SK-N-SH treated with all-trans-retinoic acid at 6 μM for 48 hours (cell line): ENCODE measurements at places on chromosomes 5 and 9.

DNA sequence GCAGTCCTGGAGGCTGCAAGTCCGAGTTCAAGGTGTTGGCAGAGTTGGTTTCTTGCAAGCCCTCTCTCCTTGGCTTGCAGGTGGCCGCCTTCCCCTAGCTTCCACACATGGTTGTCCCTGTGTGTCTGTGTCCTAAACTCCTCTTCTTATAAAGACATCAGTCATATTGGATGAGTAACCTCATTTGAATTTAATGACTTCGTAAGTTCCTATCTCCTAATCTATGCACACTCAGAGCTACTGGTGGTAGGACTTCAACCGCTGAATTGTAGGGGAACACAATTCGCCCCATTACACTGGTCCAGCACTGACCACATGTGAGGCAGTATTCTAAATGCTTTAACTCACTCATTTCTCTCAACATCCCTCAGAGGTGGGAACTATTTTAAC lies 25.9 kb upstream of the ADAMTS2 start:
- ATAC-seq = no peak

DNA sequence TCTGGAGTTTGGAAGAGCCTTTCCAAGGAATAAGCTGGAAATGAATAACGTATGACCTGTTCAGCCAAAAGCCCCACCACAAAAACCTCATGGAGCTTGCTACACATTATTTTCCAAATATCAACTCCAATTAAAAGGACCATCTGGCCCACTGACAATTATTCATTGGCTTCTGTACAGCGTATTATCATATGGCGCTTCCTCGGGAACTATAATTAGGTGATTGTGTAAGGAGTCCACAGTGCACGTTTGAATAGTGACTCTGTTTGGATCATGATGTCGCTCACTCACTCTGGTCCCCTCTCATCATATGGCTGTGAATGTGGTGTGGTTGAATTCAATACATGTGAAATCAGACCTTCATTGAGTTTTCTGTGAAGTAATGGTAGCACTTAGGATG lies 52.1 kb downstream of the GDNF start:
- no peak for ATAC-seq

GRCh38 chr5:157502143-157502647 lies 42.2 kb downstream of the NIPAL4 start:
- ATAC-seq = no peak

- no peak for ATAC-seq
These were observed 2.0 kb downstream of the MZB1 start for GRCh38 chr5:139387611-139388197.

DNA sequence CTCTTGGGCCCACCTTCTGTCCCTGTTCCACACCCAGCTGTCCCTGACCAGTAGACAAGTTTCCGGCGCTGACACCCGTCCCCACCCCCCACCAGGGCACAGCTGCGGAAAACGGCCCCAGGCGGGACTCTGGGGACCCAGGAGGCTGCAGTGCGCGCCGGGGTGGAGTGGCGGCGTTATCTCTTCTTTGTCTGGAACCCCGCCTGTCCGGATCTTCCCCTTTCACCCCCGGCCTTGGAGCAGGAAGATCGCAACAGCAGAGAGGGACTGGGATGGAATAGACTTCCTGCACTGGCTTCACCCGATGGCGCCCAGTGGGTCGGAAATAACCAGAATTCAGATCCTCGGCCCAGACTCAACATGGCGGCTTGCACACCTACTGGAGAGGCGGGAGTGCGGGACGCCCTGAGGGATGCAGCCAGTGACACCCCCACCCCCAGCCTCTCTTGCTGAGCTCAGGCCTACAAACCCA lies 4.7 kb downstream of the PAX5 start:
- no peak for ATAC-seq

GRCh38 chr5:55021821-55022220 lies 2.2 kb upstream of the GZMK start:
- ATAC-seq = no peak

GRCh38 chr5:167902298-167902697 lies 389.1 kb upstream of the WWC1 start:
- ATAC-seq = no peak

DNA sequence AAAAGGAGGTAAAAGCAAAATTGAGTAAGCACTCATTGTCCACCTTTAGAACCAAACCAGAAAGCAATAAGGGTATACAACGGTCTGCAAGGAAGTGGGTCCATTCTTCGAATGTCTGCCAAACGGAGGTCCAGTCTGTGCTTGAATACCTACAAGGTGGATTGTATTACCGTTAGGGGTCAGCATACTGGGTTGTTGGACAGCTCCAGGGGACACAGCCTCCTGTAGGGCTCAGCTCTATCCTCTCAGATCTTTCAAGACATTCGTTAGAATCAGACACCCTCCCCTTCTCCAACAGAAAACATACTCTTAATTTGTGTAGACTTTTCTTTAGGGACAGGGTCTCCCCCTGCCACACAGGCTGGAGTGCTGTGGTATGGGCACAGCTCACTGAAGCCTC lies 5.5 kb downstream of the ASTN2 start:
- no peak for ATAC-seq

DNA sequence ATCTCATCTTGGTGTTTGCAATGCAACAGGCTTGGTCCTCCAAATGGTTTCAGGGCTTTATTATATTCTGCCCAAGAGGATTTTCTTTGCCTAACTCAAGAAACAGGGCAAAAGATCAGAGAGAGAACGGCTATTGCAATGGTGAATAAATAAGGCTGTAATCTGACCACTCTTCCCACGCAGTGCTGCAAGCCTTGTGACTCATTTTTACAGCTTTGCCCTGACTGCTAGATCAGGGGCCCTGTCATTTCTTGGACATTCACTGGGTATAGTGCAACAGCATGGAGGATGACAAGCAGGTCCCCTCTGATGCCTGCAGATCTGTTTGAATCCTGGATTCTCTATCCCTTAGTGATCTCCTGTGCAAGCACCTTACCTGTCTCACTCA lies 459.1 kb downstream of the EBF1 start:
- no peak for ATAC-seq

DNA sequence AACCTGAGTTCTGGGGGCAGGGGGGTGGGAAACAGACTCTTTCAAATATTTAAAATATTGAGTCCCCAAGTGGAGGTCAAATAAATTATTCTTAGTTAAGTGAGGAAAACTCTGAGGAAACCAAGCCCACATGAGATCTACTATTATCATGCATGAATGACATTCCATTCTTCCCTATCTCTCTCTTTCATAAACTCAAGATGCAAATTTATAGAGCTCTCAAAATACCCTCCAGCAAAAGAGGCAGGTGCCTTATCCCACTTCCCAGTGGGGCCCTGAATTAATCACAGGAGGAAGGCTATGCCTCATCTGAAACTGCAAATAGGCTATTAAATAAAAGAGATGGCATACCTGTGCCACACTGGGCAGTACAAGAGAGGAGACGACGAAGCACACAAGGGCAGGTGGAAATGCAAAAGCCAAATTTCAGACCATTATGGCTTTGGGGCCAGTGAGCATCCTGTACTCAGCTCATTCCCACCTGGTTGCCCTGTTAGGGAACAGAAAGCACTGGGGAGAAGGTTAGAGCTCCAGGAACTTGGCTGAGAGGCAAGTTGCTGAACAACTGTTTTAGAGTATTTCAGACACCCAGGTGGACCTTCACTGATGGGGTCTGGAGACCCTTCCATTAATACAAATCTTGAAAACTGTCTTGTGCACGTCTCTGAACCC lies 102.2 kb upstream of the EQTN start:
- ATAC-seq = no peak

- ATAC-seq = peak; percentile 51; the same call in 1 of the 3 replicates
These were observed 173.6 kb downstream of the GADD45G start for GRCh38 chr9:89778100-89779090.

DNA sequence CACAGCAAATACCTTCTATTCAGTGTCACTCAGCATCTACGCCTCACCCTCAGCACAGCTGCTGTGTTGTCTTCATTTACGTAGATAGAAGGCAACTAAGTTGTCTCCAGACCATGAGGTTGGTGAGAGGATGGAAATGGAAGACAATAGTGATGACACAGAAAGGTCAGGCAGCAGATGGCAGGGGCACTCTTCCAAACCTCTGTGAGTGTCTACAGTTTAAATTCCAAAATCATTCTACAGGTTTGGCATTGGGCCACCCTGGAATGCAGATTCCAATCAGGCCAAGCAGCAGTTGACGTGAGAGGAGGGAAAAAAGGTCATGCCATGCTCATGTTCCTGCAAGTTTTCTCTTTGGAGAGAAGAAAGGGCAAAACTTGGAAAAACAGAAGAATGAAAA lies 68.7 kb upstream of the ADAMTSL1 start:
- ATAC-seq = peak; percentile 82

DNA sequence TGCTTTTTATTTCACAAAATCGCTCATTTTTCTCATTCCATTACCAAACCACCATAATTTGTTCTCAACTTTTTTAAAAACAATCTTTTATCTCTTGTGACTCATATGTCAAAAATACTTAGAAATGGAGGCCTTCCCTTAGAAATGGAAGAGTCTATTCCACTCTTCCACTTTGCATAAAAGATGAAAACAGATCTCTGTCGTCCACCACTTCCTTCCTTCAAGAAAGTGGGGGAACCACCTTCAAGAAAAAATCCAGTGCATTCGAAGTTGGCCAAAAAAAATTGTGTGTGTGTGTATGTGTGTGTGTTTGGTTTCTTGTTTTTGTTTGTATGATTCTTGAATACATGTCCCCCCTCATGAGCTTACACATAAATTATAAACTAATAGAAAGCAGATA lies 628.8 kb upstream of the DMAC1 start:
- ATAC-seq = no peak

DNA sequence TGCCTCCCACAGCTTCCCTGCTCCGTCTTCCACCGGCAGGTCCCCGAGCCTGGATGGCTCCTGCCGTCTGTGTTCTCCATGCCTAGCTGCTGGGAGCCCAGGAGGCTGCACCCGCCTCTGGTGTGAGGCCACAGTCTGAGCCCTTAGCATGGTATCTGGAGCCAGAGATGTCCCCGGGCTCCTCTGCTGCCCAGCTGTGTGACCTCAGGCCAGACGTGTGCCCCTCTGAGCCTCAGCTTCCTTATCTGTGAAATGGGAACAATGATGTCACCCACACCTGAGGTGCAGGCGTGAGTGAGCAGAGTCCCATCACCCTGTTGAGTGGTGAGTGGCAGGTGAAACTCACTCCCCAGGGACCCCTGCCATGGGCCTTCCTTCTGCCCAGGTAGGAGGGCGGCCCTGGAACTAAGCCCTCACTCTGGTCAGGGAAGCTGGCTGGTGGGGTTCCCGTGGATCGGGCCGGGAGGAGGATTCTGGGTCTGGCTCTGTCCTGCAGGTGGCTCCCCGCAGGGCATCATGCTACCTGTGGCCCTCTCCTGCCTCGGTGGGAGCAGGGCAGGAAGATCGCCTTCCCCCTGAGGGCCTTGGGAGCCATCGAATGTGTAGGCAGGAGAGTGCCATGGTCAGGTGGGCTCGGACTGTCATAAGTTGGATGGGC lies 239.0 kb downstream of the PBX3 start:
- ATAC-seq = no peak

GRCh38 chr5:180491496-180491895 lies 2.7 kb upstream of the CNOT6 start:
- ATAC-seq = no peak

DNA sequence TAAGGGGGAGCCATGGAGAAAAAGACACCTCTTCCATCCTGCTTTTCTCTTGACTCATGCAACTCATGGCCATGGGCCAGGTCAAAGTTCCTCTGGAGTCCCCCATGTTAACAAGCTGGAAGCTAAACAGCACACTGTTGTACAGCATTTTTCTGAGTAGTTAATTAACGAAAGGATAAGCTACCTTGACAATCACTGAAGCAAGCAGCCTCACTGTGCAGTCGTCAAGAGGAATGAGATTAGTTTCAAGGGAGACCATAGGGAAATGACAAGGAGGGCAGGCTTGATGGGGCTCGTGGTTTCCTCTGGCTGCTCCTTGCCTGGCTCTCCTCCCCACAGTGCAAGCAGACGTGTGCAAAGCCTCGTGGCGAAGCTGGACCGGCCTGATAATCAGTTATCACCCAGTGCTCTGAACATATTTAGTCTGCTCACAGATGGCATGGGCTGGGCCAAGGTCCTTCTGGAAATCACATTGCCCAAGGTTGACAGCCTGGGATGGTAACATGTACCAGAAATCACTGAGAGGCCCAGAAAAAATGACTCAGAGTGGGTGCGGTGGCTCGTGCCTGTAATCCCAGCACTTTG lies 209.5 kb downstream of the SLIT3 start:
- ATAC-seq = no peak

DNA sequence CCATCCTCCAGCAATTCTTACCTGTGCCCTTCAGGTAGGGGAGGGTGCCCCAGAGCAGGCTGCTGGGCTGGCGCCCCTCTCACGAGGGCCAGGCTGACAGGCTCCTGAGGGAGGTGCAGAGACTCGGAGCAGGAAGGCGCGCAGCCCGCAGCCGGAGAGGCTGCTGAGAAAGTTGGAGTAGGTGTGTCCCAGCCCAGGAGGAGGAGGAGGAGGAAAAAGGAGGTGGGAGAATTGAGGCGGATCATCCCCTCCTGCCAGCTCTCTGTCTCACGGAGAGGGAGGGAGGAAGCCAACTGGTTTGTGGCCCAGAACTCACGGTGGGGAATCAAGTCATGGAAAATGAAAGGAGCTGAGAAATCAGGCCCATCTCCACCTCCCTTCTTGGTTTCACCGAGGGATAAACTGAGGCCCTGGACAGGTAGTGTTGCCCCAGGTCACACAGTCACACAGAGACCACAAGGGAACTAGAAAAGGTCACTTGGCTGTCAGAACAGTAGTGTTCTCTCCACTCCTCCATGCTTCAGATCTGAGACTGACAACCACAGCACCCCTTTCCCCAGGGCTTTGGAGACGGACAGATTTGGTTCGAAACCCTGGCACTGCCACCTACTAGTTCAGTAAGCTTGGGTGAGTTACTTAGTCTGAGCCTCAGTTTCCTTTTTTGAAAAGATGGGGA lies at the start of gene FAT2:
TSS of gene FAT2 (minus strand) at position 188 of the 676 bp plus-strand sequence. CDS start 22,400 bp downstream, outside the sequence.
- ATAC-seq = no peak

DNA sequence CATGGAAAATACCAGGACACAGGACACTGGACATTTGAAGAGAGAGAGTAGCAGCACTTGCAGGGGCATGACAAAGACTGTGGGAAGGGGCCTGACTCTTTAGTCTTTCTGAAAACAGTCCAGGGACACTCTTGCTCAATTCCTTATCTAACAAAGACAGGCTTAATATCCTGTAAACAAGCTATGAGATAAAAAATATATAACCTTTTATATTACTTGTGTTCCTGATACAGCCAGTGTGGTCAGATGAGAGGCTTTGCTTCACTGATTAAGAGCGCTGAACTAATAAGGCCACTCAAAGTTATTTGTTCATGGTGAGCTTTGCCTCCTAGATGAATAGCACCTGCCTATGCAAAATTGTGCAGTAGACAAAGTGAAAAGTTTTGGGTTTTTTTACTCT lies 518.7 kb downstream of the LRRC70 start:
- ATAC-seq = no peak
